ENCODE measurements at places on chromosomes 3 and 15.

GRCh38 chr3:138442433-138442832 lies 8.0 kb downstream of the ESYT3 start:
- DNase-seq: no peak

GRCh38 chr15:59298225-59298853 lies 74.3 kb downstream of the MYO1E start:
- DNase-seq: no peak

DNA sequence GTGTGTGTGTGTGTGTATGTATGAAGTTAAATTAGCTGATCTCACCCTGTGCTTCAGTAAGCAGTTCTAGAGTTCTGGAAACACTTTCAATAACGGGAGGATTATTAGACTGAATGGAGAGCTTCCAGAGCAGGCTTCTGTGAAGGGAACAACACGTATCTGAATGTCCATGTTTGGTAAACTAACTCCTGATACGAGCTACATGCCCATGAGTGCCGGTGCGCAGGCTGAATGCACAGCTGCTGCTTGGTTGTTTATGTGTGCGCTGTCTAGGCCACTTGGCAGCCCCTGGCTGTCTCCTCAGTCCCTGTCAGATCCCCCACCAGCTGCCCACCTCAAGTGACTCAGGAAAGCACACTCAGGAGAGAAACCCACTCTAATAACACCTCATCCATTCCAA lies 137.0 kb downstream of the EPHB1 start:
- DNase-seq: no peak

DNA sequence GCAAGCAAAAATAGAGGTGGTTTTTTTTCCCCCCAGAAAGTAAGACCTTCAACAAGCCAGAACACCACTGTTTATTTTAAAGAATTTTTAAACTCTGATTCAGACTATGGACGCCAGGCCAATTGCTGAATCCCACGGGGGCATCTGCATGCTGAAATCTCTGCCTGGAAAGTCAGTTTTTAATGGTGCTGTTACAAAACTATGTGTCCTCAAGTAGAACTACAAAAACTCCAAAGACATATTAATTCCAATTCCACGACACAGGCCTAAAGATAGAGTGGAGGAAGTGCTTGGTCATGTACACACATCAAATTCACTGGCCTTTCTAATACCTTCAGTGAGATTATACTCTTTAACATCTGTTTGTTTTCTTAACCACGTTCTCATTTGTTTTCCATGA lies 490.5 kb upstream of the NR2F2 start:
- no peak for DNase-seq

DNA sequence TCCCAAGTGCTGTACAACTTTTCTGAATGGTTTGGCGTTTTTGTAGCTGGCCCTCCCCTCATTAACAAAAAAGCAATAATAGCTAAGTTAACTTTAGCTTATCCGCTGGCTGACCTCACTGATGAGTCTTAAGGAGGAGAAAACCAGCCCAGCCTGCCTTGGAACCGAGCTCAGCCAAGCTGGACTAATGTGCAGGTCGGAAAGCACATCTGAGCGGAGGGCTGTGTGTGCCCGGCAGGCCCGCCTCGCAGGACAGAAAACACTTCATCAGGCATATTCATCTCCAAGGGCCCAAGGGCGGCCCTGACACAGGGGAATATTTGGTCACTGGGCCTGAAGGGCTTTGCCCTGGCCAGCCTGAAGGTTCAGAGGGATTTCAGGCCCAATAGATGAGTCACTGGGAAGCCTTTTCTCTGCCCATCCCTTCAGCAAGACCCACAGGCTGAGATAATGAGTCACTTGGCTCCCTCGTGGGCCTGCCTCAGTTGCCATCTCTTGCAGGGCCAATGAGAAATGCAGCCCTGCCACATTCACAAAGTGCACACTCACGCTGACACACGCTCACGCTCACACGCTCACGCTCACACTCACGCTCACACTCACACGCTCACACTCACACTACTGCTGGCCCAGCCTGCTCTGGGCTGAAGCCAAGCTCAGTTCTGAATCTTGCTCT lies 75.1 kb downstream of the SLC12A8 start:
- no peak for DNase-seq

DNA sequence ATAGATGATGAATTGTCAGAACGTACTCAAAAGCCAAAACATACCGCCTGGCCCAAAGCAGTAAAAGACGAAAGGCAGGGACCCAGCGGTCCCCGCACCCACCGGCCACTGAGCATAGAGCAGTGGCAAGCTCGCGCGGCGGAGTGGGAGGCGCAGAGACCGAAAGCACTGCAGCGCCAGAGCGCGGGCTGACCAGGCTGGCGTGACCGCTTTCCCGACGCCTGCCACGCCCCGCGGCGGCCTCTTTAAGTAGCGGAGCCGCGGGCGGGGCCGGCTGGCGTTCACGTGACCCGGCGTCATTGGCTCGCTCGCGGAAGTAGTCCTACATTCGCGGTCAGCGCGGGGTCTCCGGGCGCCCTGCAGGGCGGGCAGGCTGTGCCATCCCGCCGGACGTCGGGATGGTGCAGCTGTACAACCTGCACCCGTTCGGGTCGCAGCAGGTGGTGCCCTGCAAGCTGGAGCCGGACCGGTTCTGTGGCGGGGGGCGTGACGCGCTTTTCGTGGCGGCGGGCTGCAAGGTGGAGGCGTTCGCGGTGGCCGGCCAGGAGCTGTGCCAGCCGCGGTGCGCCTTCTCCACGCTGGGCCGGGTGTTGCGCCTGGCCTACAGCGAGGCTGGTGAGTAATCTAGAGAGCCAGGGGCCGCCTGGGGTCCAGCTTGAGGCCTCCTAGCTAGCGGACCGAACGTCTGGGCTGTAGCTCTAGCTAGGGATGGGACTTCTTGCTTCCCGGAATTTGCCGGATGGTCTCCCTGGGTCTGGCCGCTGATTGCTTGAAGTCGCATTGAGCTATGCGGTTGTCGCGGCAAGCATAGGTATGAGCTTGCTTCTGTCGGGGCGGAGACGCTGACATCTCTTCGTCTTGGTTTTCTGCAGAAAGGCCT lies at the start of gene HPS3:
TSS of gene HPS3 (plus strand) at position 313 of the 880 bp plus-strand sequence. CDS start at position 399, 86 bp downstream.
- peak; percentile 38 for DNase-seq

DNA sequence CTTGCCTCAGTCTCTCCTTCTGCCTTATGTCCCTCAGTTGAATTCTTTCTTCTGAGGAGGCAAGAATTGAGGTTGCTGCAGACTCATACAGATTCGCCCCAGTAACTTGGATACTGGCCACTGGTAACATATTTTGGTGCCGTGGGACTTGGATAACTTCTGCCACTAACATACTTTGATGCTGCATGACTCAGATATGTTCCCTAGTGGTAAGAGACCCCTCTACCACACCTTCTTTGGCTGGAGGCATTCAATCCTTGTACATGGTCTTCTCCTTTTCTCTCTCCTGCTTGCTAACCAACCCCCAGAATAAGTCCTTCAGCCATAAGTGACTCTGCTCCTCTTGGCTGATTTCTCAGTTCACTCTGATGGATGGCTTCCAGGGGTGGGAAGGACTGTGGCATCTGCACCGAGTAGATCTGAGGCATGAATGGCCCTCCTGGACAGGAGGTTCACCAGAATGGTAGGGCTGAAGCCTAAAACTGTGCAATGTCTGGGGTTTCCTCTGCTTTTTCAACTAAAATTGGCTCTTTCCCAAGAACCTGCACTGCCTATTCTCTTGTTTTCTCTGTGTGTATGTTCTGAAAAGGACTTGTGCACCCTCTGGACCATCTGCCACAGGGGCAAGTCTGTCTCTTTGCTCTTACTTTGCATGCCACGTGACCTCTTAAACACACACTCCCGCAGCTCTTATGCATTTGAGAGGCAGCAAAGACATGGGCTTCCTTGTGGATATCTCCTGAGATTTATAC lies 55.5 kb upstream of the FSTL1 start:
- DNase-seq: no peak
